ENCODE measurements at places on chromosomes 2 and 18.

DNA sequence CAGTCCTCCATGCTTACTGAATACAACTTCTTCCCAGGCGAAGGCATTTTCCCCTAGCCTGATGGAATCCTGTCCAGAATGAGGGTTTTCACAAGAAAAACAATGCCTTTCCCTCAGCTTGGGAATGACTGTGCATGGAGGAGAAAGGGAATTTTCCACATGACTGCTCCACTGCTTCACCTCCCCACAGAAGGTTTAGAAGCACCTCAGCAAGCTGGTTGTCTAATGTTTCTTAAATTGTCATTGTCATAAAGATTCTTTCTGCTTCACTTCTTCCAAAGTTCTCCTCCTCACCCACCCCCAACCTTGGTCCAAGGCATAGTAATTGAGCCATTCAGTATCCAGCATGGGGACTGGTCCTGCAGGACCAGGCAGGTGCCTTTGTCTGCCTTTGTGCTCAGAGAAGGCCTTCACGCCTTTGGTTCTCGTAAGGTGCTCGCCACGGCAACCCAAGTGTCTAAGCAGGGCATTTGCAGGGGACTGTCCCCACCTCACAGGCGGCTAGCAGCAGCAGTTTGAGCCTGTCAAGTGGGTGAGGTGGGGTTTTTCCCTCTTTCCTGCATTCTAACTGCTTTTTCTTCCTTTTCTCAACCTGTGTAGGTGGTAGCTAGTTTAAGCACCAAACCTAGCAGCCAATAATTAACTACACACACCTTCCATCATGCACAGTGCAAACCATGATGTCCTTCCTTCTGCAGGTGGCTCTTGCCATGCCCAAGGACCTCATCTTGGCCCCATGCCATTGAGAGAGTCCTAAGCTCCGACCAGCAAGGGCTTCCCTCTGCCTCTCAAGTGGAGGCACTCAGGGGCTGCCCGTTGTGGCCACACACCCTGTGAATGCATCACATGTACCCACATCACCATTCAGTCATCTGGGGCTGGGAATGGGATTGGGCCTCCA lies 65.7 kb upstream of the BCL2L11 start:
- no peak for DNase-seq

GRCh38 chr18:10926621-10927161 lies 222.7 kb downstream of the PIEZO2 start:
- DNase-seq = no peak

DNA sequence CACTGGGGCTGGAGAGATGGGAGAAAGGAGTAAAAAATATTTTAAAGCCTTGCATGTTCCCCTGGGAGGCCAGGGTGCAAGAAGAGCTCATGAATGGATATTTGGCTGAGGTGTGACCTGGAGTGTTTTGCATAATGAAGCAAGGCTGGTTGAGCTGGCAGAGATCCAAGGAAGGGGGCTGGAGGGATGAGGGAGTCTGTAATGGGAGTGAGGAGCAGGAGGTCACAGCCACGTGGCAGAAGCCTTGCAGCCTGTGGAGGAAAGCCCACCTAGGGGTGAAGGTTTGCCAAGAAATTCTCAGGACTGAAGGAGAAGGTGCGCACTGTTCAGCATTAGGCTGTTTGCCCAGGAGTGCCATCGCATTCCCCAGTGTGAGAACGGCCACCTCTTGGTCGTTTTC lies 40.3 kb upstream of the ATP8B1 start:
- no peak for DNase-seq

DNA sequence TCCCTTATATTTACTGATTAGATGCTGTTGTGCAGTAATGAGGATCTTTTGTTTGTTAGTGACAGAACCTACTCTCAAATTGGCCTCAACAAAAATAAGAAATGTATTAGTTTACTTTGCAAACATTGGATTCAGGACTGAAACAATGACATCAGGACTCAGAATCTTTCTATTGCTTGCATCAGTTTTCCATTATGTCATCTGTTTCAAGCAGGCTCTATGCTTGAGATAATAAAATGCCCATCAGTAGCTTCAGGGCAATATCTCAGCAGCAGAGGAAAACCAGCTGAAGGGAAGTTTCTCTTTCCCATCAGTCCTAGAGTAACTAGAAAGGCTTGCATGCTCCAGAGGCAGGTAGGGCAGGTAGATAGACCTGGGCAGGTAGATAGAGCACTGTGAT lies 375.5 kb upstream of the SLC8A1 start:
- no peak for DNase-seq

- DNase-seq = peak; percentile 53
Measured at GRCh38 chr18:11849841-11850634, 1.2 kb upstream of the CHMP1B start.

GRCh38 chr2:208620487-208620978 lies 213.9 kb downstream of the PTH2R start:
- no peak for DNase-seq

DNA sequence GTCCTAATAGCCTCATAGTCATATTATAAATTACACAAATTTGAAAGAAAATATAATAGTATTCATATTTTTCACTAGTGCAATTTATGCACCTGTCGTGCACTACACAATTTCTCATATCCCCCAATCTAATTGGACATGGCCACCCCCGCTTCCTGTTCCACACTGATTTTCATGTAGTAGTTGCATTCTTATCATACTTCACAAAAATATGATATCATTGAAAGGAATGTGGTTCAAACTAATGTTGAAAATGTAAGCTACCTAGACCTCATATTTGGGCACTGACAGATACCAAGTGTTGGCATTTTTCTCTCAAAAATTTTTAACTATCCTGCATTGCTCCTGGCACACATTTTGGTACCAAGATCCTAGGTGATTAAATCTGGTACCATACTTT lies 985.5 kb upstream of the POU3F3 start:
- DNase-seq = no peak

- no peak for DNase-seq
Measured at GRCh38 chr2:23206650-23207049, 178.3 kb upstream of the KLHL29 start.

DNA sequence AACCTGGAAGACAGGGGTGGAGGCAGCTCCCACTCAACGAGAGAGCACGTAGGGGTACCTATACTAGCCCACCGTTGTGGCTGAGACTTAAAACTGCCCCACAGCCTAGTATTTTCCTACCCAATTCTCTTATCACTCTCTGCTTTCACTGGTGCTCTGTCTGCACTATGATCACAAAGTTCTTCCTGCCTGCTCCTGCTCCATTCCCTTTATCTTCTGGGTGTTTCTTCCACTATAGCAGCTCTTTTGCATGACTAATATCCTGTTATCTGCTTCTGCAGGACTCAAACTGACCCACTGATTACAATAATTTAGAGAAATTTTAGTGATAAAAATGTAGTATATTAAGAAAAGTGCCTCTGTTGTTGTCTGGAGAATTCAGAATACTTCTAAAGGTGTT lies 184.8 kb downstream of the LRP1B start:
- no peak for DNase-seq

GRCh38 chr2:237298151-237299118 lies 115.5 kb downstream of the COL6A3 start:
- DNase-seq = no peak

- no peak for DNase-seq
Measured at GRCh38 chr2:230722207-230722885, 9.7 kb downstream of the CAB39 start.

- peak; percentile 27 for DNase-seq
Measured at GRCh38 chr2:178477443-178478129, 814 bp downstream of the FKBP7 start.

DNA sequence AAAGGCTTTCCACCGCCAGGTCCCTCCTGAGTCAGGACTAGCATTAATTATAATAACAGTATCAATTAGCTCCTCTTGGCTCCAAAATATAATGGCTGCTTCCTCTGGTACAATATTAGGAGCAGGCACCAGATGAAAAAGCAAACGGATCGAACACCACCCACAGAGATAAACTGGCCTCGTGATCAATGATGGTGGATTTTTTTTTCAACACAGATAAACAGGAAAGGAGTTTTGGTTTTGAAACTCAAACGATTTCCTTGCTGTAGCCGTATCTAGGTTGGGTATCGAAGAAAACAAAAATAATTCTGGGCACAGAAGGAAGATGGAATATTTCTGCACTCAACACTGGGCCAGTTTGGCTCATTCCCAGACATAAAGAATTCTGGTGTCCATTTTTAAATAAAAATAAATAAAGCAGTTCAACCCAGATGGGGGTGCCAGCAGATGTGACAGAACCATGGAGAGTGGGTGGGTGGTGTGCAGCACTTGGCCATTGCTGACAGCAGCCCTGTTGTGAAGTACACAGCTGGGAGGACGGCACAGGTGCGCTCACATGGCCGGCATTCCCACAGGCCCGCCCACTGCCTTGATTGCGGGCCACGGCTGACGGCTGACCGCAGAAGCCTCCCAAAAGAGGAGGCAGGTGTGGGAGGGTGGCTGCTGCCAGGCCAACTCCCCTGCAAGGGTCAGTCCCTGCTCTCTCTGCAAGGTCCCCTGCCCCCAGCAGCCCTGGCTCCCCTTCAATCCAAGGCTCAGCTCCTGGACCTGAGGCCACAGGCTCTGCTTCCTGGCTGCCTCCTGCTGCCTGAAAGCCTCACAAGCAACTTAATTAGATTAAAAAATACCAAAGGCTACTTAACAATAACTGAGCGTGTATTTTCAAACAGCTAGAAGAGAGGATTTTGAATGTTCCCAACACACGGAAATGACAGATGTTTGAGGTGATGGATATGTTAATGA lies 351.9 kb upstream of the ID2 start:
- no peak for DNase-seq

GRCh38 chr2:88875736-88876135 lies 184.3 kb downstream of the RPIA start:
- DNase-seq = no peak

GRCh38 chr2:75416420-75417342 lies 144.1 kb downstream of the EVA1A start:
- peak; percentile 1 for DNase-seq

GRCh38 chr2:138433995-138434951 lies 67.3 kb upstream of the SPOPL start:
- DNase-seq = no peak

- no peak for DNase-seq
Measured at GRCh38 chr2:216315802-216316603, 56.3 kb downstream of the MARCHF4 start.

DNA sequence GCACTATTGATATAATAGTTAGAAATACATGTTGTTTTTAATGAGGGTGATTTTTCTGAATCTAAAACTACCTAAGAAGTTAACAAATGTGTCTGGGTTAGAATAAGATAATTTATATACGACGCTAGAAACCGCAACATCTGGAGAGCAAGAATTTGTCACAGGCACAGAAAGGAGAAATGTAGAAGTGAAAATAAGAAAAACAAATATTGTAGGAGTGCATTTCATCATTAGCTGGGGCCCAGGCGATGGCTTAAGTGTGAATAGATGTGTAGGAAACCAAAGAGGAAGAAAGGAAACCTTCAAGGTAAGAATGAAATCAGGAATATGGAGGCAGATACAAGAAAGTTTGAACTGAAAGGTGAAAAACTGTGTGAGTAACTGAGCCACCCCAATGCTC lies 90.3 kb downstream of the LRP2 start:
- DNase-seq = no peak

DNA sequence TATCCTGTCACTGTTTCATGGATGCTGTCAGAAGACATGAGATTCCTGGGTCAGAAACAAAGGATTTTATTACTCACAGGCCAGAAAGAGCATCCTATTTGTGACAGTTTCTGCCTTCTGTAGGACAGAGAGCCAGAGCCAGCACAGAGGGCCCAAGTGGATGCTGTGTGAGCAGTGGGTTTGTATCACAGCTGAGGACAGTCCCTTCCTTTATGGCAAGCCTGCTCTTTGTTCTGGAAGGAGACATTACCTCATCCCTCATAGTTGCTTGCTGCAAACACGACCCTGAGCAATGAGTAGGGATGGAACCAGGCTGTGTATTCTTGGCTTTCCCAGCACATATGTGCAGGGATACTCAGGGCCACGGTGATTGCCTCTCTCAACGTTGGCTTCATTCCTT lies 41.6 kb downstream of the ARHGEF4 start:
- no peak for DNase-seq

DNA sequence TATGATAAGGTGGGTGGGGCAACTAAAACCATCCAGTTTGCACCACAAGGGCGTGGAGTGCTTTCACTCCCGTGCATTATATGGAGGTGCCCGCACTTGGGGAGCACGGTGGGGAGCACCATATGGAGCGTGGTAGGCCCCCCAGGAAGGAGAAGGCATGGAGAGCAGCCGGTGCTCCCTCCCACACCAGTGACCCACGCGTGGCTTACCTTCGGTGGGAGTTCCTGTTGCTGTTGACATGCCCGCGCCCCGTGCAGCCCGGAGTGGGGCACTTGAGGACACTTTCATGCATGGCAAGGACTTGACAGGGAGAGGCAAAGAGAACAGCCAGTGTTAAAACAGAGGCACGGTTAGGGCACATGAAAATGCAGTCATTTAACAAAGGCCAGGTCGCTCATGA lies 167.5 kb upstream of the PXDN start:
- no peak for DNase-seq

DNA sequence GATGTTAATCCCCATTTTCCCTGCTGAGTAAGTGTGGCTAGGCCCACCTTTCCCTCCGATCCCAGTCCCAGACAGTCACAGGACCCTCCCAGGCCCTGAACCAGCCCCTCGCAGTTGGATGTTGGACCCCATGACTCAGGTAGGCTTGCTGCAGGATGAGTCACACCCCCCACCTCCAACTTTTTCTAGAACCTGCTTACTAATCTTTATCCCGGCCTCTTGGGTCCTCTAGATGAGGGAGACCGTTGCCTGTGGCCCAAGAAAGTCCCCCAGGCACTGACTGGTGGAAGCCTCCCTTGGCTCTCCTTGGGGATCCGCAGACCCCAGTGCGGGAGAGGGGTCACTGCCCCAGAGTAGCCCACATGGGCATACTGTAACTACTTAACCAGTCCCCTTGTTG lies 98.5 kb downstream of the SMAD7 start:
- no peak for DNase-seq

DNA sequence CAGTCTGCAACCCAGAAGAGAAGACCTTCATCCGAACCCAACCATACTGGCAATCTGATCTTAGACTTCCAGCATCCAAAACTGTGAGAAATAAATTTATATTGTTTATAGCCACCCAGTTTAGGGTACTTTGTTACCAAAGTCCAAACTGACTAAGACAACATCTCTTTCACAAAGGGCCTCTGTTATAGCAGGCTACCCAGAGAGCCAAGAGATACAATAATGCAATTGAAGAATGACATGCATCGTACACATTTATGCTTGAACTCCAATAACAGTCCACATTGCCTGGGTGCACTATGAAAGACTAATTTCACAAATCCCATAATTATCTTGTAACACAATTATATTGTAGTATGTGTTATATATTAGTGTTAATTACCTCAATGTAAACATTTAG lies 39.1 kb upstream of the ANKRD44 start:
- no peak for DNase-seq

GRCh38 chr2:25740810-25741381 lies 67.5 kb upstream of the DTNB start:
- peak; percentile 45 for DNase-seq

GRCh38 chr2:60806988-60807681 lies 51.1 kb downstream of the PAPOLG start:
- DNase-seq = peak; percentile 60

GRCh38 chr2:38740851-38741731 lies 10.1 kb downstream of the SRSF7 start:
- peak; percentile 86 for DNase-seq

- no peak for DNase-seq
Measured at GRCh38 chr2:86249579-86250391, 50.5 kb downstream of the MRPL35 start.

GRCh38 chr2:201157694-201158093 lies 25.2 kb upstream of the CASP10 start:
- DNase-seq = peak; percentile 96

- no peak for DNase-seq
Measured at GRCh38 chr18:22368021-22368420, 49.7 kb downstream of the CTAGE1 start.

All from Kasumi-1 (cell line).